ENCODE measurements at places on chromosomes 5 and 9. TPM values are rescaled to one million over a fixed set of nuclear protein-coding genes. Genes with fewer than 3 reads are reported as not detected.
A peak's percentile ranks its signal among the peaks of the same experiment; 100 is the strongest.

DNA sequence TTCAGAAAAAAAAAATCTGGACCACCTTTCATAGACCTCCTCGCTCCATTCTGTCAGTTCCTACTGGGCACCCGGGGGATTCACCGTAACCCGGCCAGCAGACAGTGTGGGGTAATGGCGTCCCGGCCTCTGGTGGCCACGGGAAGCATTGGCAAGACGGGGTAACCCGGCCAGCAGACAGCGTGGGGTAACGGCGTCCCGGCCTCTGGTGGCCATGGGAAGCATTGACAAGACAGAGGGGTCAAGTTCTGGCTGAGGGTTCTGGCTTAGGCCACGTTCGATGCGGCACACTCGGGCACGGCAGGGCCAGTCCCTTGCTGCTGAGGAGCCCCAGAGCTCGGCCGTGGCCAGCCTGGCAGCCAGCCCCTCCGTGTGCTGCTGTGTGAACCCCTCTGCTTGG, 116.2 kb upstream of the RAPGEF1 start:
- H3K27me3 ChIP-seq, result no peaks in the 10 kb centered on the region
- H3K36me3 ChIP-seq, result peaks cover 18% of the 10 kb centered on the region
- H3K4me3 ChIP-seq, result no peak overlapping the region
- no peak overlapping the region for H3K27ac ChIP-seq
- H3K4me1 ChIP-seq, result peaks cover 7% of the 10 kb centered on the region

- H3K4me1 ChIP-seq, result no peaks in the 10 kb centered on the region
- no peak for DNase-seq
- H3K27ac ChIP-seq, result no peak overlapping the region
Measured at GRCh38 chr9:23563517-23563916, 262.5 kb downstream of the ELAVL2 start.

- H3K4me1 ChIP-seq, result peaks cover 10% of the 10 kb centered on the region
- H3K36me3 ChIP-seq, result peaks cover 25% of the 10 kb centered on the region
- H3K4me3 ChIP-seq, result no peak overlapping the region
- H3K27ac ChIP-seq, result no peak overlapping the region
- no peak for DNase-seq
Measured at GRCh38 chr5:36160617-36161016, 8.7 kb downstream of the SKP2 start.

DNA sequence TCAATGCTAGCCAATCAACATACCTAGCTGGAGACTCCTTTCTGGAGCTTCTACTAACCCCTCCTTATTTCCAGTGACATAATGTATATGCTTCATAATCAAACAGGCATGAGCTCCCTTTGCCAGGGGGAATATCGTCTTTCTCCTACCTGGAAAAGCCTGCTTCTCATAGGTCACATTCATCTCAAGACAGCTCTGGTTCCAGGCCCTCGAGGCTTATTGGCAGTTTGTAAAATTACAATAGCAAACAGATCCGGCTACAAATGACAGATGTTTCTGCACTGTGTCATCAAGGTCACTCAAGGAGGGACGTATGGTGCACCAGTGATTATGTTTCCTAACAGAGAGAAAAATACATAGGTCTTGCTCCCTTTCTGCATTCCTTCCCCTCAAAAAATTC, 140.0 kb downstream of the SAXO1 start:
- H3K27me3 ChIP-seq, result no peaks in the 10 kb centered on the region
- no peak for DNase-seq
- H3K4me1 ChIP-seq, result no peaks in the 10 kb centered on the region
- no peak overlapping the region for H3K4me3 ChIP-seq

DNA sequence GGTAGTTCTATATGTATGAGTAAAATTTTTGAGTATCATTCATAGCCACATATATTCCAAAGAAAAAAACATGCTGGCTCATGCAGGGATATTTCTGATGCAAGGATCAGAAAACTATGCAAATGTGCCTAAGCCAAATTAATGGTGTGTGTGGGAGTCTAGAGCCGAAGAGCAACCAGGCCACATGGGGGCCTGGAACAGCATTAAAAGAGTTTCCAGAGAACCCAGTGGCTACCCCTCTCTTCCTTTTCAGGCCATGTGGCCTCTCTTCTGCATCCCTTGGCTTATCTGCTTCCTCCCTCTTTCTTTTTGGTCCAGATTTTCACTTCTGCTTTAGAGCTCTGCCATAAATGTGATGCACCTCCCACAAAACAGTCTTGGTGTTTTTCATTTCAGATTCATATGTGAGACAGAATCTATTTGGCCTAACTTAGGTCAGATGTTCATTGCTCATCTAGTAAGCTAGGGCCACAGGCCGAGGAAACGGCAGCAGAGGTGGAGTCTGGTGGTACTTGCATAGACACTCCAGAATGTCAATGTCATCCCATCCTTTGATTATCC, 300.0 kb downstream of the SH3GL2 start:
- no peaks in the 10 kb centered on the region for H3K36me3 ChIP-seq
- no peak for DNase-seq
- no peak overlapping the region for H3K4me3 ChIP-seq

DNA sequence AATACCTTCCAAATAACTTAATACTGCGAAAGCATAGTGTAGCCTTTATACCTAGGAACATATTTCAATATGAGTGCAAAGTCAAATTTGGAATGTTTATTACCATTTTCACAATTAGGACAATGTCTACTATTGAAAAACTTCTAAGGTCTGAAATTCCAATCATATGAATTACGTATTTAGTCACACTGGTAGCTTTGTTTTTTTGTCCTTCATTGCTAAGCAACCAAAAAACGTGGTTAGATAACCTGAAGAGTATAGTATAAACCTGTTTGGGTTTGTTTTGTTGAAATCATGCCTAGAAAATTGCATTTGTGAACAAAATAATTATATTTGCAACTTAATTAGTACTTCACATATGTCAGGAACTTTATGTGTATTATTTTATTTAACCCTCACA, 134.2 kb downstream of the FBXO4 start:
- no peak overlapping the region for H3K4me3 ChIP-seq
- H3K36me3 ChIP-seq, result no peaks in the 10 kb centered on the region
- no peaks in the 10 kb centered on the region for H3K4me1 ChIP-seq
- no peaks in the 10 kb centered on the region for H3K27me3 ChIP-seq
- DNase-seq, result no peak

GRCh38 chr5:43427306-43427705, 15.1 kb upstream of the CCL28 start:
- no peaks in the 10 kb centered on the region for H3K36me3 ChIP-seq
- no peak overlapping the region for H3K27ac ChIP-seq
- peaks cover 6% of the 10 kb centered on the region for H3K4me1 ChIP-seq
- H3K27me3 ChIP-seq, result no peaks in the 10 kb centered on the region
- DNase-seq, result no peak

DNA sequence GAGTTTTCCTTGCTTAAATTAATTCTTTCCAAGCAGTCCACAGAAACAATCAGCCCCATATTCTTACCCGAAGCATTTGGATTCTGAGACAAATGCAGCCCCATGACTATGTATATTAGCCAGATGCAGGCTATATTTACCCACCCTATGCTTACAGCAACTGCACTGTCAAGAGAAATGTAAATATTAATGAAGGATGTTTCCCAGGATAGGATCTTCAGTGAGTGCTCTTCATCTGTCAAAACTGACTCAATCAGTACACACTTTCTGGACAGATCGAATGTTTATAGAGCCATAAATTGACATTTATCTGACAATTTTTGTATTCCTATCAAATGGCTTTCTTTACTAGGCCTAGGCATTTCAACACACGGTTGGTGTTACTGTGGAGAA, 725.3 kb upstream of the SEMA6A start:
- H3K4me3 ChIP-seq, result no peak overlapping the region
- no peaks in the 10 kb centered on the region for H3K36me3 ChIP-seq
- H3K27ac ChIP-seq, result no peak overlapping the region
- DNase-seq, result no peak
- no peaks in the 10 kb centered on the region for H3K4me1 ChIP-seq
- H3K27me3 ChIP-seq, result no peaks in the 10 kb centered on the region

GRCh38 chr5:2508514-2508913, 243.0 kb downstream of the IRX2 start:
- H3K4me3 ChIP-seq, result no peak overlapping the region
- no peaks in the 10 kb centered on the region for H3K4me1 ChIP-seq
- peak; percentile 80 for DNase-seq

- H3K4me3 ChIP-seq, result no peak overlapping the region
- no peaks in the 10 kb centered on the region for H3K27me3 ChIP-seq
- DNase-seq, result peak; percentile 84
- no peaks in the 10 kb centered on the region for H3K36me3 ChIP-seq
- peaks cover 10% of the 10 kb centered on the region for H3K4me1 ChIP-seq
Measured at GRCh38 chr9:99807276-99807852, 14.3 kb upstream of the NR4A3 start.

GRCh38 chr5:30802961-30803705, 390.4 kb upstream of the CDH6 start:
- H3K4me3 ChIP-seq, result no peak overlapping the region
- no peaks in the 10 kb centered on the region for H3K27me3 ChIP-seq
- H3K4me1 ChIP-seq, result no peaks in the 10 kb centered on the region
- no peak overlapping the region for H3K27ac ChIP-seq
- no peaks in the 10 kb centered on the region for H3K36me3 ChIP-seq

Gene RANBP17
- total RNA-seq, result 3.0 TPM

Gene GPX3
- 366 TPM for total RNA-seq

Gene JAKMIP2
- total RNA-seq, result not detected

Gene ANKRD31
- 0.26 TPM for total RNA-seq

Gene PRR16
- 0.97 TPM for total RNA-seq

Gene DMXL1
- total RNA-seq, result 47.4 TPM

Gene OR4F3
- total RNA-seq, result not detected

All from suprapubic skin (tissue), 4 donors.